Vein endothelial cell (primary cell): ENCODE measurements at places on chromosomes 13 and 19. TPM values are rescaled to one million over a fixed set of nuclear protein-coding genes. Genes with fewer than 3 reads are reported as not detected.

CACNA1A gene
- 0.48 and 0.65 TPM in 2 replicates for total RNA-seq

LILRA1 gene
- total RNA-seq, result not detected in 2 replicates

TTC9B gene
- total RNA-seq, result not detected in 2 replicates

DIRAS1 gene
- total RNA-seq, result 0.29 TPM in 1 of 2 replicates, not detected in the other

SHISA7 gene
- total RNA-seq, result not detected in 2 replicates

ZIK1 gene
- total RNA-seq, result 4.6 and 5.7 TPM in 2 replicates

ZNF682 gene
- total RNA-seq, result 1.6 and 6.3 TPM in 2 replicates

VSTM1 gene
- not detected in 2 replicates for total RNA-seq

ARRDC5 gene
- total RNA-seq, result 0.10 TPM in 1 of 2 replicates, not detected in the other

RUBCNL gene
- not detected in 2 replicates for total RNA-seq

MEIOSIN gene
- not detected in 2 replicates for total RNA-seq

MISP3 gene
- 0.10 and 0.33 TPM in 2 replicates for total RNA-seq
